ENCODE measurements at places on chromosomes 3 and 15. TPM values are rescaled to one million over a fixed set of nuclear protein-coding genes. Genes with fewer than 3 reads are reported as not detected.

Gene SLC12A1
- not detected for total RNA-seq

Gene U2SURP
- 65.5 TPM for total RNA-seq

Gene GABRB3
- total RNA-seq, result 0.58 TPM

Gene OXSR1
- total RNA-seq, result 39.2 TPM

Gene IL5RA
- total RNA-seq, result not detected

- DNase-seq, result no peak
Measured at GRCh38 chr3:191961022-191961421, 500.1 kb downstream of the PYDC2 start.

DNA sequence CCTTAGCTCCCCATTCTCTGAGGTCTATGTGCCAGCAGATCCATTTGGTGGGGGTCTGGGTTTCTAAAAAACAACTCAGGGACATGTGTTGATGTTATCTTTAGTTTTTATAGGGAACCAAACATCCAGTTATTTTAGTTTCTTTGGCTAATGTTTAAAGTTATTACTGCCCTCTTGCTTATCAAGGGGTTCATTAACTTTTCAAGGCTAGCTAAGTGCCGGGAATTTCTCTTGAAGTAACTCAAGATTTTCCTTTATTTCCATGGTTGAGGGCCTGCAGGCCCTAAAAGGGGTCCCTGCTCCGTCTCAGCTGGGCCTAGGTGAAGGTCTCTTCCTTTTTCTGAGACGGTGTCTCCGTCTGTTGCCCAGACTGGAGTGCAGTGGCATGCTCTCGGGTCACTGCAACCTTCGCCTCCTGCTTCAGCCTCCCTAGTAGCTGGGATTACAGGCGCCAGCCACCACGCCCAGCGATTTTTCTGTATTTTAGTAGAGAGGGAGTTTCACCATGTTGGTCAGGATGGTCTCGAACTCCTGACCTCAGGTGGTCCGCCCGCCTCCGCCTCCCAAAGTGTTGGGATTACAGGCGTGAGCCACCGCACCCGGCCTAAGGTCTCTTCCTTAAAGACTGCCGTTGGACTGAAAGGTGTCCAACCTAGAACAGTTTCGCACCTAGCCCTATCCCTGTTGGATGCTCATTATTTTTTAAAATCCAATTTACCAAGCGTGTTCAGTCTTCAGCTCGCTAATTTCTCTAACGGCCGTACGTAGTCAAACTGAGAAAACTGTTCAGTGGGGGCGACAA lies 1.3 kb upstream of the OXSR1 start:
- no peak for DNase-seq

GRCh38 chr3:7854266-7854665 lies 647.4 kb upstream of the LMCD1 start:
- DNase-seq, result no peak

DNA sequence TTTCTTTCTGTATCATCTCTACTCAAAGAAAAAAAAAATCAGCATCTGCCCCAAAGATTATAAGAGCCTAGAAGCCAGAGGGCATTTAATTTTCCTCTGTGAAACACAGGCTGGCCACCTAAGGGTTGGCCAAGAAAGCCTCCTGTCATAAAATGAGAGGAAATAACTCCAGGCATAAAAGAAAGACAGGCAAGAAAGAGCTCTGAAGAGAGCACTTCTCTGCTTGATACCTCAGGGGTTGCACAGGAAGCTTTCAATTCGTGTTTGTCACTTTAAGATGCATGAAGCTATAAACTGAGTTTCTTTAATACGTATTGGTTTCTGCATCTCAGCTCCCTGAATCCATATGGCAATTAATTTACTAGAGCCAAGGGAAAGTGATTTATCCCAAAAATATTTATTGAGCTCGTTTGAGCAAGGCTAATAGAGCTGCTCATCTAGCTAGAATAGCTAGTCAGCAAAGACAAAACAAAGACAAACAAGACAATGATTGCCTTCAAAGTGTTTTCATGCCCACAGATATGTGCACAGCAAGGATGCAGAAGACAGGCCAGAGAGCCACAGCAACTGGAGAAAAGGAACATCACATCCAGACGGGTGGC lies 35.5 kb downstream of the ATP8B4 start:
- DNase-seq, result no peak

- DNase-seq, result no peak
Measured at GRCh38 chr15:57600197-57600596, 8.5 kb downstream of the MYZAP start.

- no peak for DNase-seq
Measured at GRCh38 chr3:9932843-9933560, 632 bp upstream of the CRELD1 start.

GRCh38 chr15:43209059-43209824 lies 11.6 kb downstream of the EPB42 start:
- no peak for DNase-seq

GRCh38 chr3:61663356-61664104 lies 102.2 kb downstream of the PTPRG start:
- DNase-seq, result no peak
